NCI-H226 (cell line): ENCODE measurements at places on chromosomes 12 and 14.
A peak's percentile ranks its signal among the peaks of the same experiment; 100 is the strongest.

DNA sequence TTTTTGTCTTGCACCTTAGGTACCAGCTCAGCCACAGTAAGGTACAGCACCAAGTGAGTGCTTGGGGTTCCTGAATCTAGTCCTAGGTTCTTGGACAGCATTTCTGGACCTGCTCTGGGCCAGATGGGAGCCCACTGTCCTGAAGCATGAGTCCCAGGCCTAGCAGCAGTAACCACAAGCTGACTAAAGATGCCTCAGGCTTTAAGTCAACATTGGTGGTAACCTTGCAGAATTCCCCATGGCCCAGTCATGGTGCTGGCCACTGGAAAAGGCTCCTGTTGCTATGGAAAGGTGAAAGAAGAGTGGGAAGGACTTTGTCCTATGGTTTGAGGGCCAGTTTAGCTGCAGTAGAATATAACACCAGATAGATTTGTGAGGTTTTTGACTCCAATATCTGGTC, 86.9 kb upstream of the CLEC14A start:
- peak; percentile 73 for DNase-seq

DNA sequence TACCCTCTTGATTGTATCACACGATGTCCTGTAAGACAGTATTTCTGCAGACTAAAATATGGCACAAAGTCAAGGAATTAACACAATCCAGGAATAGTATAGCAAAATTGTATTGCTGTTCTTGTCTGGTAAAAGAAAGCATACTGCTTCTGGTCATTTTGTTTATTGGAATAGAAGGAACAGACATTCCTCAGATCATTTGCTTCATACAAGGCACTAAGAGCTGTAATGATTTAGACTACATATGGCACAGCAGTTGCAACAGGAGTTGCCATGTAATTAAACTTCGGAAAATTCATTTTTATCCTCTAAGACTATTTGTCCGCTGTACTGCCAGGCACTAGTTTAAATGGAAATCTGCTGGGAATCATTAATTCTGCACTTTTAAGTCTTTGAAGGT, 7.6 kb upstream of the KERA start:
- DNase-seq = no peak

- DNase-seq = no peak
These were observed 68.8 kb downstream of the SLCO1A2 start for GRCh38 chr12:21265932-21266331.

DNA sequence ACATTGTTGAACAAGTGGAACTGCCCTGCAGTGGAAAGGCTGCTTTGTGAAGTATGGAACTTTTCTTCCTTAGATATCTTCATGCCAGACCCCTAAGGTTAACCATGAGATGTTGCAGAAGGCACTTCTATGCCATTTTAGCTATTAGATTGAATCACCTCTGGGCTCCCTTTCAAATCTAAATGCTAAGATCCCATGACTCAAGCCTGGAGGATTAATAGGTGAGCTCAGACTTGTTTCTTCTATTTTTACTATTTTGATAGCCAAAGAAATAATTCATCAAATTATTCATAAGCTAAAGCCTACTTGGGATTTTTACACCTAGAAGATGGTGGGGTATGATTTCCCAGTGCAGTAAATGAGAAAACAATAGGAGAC, 64.3 kb downstream of the DAD1 start:
- DNase-seq = peak; percentile 26

DNA sequence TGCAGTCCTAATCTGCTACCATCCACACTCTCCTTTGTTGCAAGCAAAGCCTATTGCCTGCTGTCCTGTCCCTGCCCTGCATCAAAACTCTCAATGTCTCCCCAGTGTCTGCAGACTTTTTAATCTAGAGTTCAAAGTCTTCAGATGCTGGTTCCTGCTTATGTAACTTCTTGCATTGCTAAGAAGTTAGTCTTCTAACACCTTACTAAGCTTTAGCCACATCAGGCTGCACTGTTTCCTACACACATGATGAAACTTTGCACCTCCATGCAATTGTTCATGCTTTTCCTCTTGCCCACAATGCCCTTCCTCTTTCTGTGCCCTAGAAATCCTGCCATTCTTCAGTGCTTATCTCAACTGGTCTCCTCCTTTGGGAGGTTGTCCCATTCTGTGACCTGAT, 16.2 kb upstream of the DICER1 start:
- no peak for DNase-seq

GRCh38 chr14:100856056-100856950, 30.4 kb downstream of the MEG3 start:
- no peak for DNase-seq

DNA sequence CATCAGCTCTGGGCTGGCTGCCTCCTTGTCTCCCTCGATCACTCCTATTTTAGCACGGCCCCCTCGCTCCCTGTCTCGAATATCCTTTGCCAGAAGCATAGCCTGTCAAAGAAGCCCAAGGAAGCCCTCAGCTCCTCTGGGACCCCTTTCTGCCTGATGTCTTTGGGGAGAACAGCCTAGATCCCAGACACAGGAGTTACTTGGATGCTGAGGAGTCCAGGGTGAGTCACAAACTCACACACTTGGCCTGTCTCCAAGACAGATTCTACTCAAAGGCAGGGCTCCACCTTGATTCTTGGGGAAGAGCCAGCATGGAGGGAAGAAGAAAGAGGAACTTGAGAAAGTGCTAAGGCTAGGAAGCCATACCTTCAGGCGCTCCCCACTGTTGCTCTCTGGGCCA, 8.1 kb downstream of the AVIL start:
- DNase-seq = peak; percentile 80

GRCh38 chr12:120265473-120266179, at the start of gene PXN:
PXN (minus strand) TSS chr12:120265730; CDS start chr12:120265629, 101 bp downstream.
- peak; percentile 39 for DNase-seq

DNA sequence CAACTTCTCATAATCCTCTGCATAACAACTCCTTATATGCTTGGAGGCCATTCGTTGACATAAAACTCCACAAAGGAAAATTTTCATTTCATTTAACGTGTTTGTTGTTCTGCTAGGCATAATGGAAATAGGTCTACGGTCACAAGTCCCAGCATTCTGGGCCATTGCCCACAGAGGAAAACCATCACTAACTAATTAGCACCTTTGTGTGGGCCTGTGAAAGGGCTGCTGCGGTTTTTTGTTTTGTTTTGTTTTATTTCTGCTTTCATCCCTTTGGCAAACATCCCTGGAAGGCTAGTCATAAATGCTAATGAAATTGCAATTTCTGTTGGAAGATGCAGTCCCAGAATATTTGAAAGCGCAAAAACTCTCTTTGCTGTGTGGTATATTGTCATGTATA, 180.3 kb downstream of the RMST start:
- DNase-seq = no peak

GRCh38 chr12:75507086-75507485, 4.3 kb downstream of the KRR1 start:
- no peak for DNase-seq

DNA sequence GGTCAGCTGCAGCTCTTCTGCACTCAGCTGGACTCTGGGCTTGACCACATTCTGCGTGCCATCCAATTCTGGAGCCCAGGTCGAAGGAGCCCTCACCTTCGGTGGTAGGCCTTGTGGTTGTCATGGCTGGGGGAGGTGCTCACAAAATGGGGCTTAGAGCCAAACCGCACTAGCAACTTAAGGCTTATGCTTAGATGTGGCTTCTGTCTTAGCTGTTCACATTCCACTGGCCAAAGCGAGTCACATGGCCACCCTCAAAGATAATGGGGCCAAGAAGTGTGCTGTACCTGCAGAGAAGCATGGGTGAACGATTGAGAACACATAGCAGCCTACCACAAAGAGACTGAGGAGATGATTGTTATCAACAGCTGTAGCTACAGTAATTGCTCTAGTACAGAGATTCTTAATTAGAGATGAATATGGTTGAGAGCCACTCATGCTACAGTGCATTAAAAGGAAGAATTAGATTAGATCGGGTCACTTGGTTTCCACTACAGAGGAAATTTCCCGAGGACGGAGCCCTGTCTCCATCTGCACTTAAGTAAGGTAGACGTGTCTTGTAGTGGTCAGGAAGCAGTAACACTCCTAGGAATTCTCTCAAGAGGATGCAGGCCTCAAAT, 334.6 kb upstream of the FKBP4 start:
- DNase-seq = no peak

DNA sequence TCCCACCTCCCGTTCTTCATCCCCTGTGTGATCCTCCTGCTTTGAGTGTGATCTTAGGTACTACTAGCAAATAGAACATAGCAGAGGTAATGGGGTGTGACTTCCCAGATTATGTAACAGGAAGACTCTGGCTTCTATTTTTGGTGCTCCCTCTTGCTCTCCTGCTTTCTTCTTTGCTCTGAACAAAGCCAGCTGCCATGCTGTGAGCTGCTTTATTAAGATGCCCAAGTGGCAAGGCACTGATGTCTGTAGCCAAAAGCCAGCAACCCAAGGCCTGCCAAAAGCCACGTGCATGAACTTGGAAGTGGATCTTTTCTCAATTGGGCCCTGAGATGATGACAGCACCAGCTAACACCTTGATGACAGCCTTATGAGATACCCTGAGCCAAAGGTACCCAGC, 5.8 kb upstream of the MFAP5 start:
- DNase-seq = no peak

GRCh38 chr12:49554266-49554665, 13.7 kb downstream of the MCRS1 start:
- DNase-seq = no peak

DNA sequence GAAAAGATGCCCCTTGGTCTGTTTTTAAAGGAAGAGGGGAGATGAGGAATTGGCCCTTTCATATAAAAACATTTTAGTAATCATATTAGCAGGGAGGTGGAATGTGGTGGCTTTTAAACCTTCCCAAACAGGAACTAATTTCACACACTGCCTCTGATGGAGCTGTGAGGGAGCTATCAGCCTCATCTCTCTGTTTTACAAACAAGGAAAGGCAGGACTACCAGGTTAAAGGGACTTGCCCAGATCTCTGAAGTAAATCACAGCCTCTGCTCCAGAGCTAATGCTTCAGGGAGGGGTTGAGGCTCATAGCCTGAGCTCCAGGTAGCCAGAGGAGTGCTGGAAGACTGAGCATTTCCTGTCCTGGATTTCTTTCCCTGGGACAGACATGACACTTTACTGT, 1.1 kb upstream of the BMP4 start:
- no peak for DNase-seq

- DNase-seq = peak; percentile 59
These were observed 55.0 kb upstream of the NELL2 start for GRCh38 chr12:44930972-44931600.
